ENCODE measurements at places on chromosomes 5 and 9. TPM values are rescaled to one million over a fixed set of nuclear protein-coding genes. Genes with fewer than 3 reads are reported as not detected.
A peak's percentile ranks its signal among the peaks of the same experiment; 100 is the strongest.

DNA sequence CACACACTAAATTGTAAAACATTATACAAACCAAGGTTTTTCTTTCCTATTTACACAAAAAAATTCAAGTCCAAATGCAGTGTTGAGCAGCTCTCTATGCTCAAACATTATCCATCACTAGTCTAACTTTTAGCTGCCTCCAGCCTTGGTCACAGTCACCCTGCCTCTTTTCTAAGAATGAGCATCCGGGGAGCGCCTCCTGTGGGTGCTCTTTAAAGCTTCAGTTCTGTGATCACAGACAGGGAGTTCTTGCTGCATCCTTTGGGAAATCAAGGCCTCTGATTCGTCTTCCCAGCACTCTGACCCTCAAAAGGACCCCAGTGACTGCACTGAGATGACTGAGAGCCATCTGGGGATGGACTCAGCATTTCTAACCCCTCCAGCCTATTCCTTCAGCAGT is 289.6 kb downstream of the SEC61B start:
- no peaks in the 10 kb centered on the region for H3K27me3 ChIP-seq
- DNase-seq: no peak
- H3K27ac ChIP-seq: no peak overlapping the region
- no peak overlapping the region for H3K4me3 ChIP-seq

DNA sequence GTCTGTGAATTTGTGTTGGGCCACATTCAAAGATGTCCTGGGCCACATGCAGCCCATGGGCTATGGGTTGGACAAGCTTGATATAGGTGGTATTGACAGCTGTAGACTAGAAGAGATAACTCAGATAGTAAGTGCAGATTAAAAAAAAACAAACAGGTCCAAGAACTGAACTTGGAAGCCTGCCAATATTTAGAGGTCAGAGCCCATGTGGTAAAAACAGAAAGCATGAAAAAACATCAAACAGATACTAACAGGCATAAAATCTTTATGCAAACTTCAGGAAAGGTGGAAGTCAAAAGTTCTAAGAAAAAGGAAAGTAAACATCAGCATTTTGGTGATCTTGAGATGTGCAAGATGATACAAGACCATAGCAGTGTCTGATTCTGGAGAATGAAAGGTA is 155.1 kb upstream of the NR4A3 start:
- no peaks in the 10 kb centered on the region for H3K4me1 ChIP-seq
- no peak overlapping the region for H3K4me3 ChIP-seq
- H3K27ac ChIP-seq: no peak overlapping the region

DNA sequence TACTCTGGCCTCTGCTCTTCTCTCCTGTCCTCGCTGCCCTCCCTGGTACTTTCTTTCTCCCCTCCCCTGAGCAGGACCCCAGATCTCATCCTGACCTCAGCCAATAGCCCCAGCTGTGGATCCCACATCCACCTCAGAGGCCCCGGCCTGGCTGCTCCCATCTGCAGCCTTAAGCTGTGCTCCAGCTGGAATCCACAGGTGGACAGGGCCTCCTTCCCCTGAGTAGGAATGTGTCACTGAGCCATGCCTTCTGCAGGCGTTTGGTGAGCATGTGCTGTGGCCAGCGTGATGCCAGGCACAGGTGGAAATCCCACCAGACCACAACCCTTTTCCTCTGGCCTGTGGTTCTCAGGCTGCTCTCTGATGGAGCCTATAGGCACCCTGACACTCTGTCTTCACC is 68.9 kb downstream of the C5orf15 start:
- no peak for DNase-seq
- H3K4me3 ChIP-seq: no peak overlapping the region
- H3K36me3 ChIP-seq: no peaks in the 10 kb centered on the region

GRCh38 chr9:77707383-77708063 is 59.4 kb upstream of the GNA14 start:
- no peaks in the 10 kb centered on the region for H3K36me3 ChIP-seq
- H3K27me3 ChIP-seq: no peaks in the 10 kb centered on the region
- no peak overlapping the region for H3K4me3 ChIP-seq
- peak overlapping the region; percentile 63 for H3K27ac ChIP-seq
- DNase-seq: peak; percentile 71

DNA sequence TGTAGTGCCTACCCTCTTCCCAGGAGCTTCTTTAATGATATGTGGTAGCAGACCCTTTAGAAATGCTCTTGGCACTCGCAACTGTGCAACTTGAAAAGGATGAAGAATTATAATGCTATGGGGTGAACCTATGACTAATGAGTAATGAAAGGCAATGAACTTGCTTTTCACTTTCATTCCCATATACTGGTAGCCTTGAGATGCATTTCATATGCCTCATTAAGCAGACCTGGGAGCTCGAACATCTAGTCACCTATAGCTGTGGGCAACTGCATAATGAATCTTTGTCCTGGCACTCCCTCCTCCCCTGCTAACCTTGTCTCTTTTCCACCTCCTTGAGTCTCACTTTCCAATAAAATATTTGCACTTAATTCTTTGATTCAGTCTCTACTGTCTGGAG is 605.9 kb upstream of the DAB2 start:
- H3K4me3 ChIP-seq: no peak overlapping the region
- no peak overlapping the region for H3K27ac ChIP-seq
- DNase-seq: no peak
- no peaks in the 10 kb centered on the region for H3K27me3 ChIP-seq

- H3K27me3 ChIP-seq: no peaks in the 10 kb centered on the region
- H3K36me3 ChIP-seq: no peaks in the 10 kb centered on the region
- no peak overlapping the region for H3K27ac ChIP-seq
These were observed 224.1 kb downstream of the ACTL7B start for GRCh38 chr9:108631496-108632285.

- peaks cover 65% of the 10 kb centered on the region for H3K27me3 ChIP-seq
- DNase-seq: peak; percentile 48
- H3K4me1 ChIP-seq: no peaks in the 10 kb centered on the region
- H3K36me3 ChIP-seq: no peaks in the 10 kb centered on the region
- peak within 1 kb of the TSS; percentile 55 for H3K4me3 ChIP-seq
These were observed at the start of gene FGF10 for GRCh38 chr5:44389090-44389822. Gene FGF10, minus strand, starts transcription at chr5:44389420. Its CDS starts 738 bp downstream, at chr5:44388682.

DNA sequence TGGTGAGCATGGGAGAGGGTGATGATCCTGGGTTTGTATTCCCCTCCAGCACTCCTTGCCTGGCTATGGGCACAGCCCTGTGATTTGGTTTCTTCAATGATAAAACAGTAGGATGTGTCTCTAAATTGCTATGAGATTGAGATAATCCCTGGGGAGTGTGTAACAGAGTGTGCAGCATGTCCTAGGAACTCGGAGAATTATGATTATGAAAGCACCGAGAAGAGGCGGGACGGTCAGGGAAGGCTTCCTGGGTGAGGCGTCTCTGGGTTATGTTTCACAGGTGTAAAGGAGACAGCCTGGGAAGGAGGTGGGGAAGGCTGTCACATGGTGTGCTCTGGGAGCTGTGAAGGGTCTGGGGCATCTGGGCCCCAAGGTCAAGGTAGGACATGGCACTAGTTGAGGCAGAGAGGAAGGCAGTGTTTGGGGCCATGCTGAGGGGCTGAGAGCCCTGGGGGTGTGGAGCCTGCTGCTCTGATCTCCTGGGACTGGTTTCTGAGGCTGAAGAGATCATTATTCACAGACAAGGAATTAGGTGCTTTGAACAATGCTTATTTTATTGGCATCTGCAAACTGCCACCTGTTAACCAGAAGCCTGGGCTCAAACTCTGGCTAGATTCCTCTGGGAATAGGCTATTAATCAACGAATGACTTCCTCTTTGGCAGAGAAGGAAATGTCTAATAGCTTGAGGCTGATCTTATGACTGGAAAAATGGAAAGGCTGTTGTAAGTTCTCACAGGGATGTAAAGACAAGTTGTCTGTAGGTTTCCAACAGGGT is 73.8 kb upstream of the IL12B start:
- no peak overlapping the region for H3K4me3 ChIP-seq
- H3K27ac ChIP-seq: no peak overlapping the region
- H3K36me3 ChIP-seq: no peaks in the 10 kb centered on the region

DNA sequence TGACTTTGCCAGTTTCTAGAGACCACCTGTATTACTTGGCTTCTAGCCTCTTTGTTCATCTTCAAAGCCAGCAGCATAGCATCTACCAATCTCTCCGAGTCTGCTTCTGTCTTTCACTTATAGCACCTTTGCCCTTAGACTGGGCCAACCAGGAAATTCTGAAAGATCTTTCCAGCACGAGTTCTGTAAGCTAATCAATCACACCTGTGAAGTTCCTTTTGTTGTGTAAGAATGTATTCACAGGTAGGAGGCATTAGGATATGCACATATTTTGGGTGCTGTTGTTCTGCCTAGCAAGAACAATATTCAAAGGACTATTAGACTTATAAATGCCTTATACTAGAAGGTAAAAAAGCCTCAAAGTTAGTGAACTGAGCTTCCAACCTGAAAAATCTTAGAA is 232.1 kb downstream of the CDH12 start:
- H3K4me1 ChIP-seq: no peaks in the 10 kb centered on the region
- no peaks in the 10 kb centered on the region for H3K27me3 ChIP-seq

GRCh38 chr9:107545036-107545435 is 55.5 kb upstream of the KLF4 start:
- DNase-seq: no peak
- no peaks in the 10 kb centered on the region for H3K36me3 ChIP-seq
- H3K4me3 ChIP-seq: no peak overlapping the region
- H3K27ac ChIP-seq: no peak overlapping the region
- H3K4me1 ChIP-seq: peaks cover 6% of the 10 kb centered on the region
- H3K27me3 ChIP-seq: no peaks in the 10 kb centered on the region

DNA sequence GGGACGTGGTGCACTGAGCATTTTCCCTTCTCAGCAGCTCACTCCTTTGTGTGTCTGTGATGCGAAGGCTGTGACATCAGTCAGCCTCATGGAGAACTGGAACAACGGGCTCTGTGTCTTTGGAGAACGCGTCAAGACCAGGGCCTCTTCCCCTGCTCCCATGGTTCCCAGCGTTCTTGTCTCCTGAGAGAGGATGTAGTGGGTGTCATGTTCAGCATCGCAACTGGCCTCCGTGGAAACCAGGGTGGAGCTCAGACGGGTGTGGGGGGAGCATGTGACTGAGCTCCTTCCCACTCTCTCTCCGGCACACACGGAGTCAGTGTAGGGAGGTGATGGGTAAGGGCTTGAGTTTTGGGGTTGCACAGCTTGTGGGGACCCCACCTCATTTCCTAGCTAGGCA is 59.7 kb downstream of the TENT4A start:
- no peak overlapping the region for H3K27ac ChIP-seq
- DNase-seq: no peak
- no peak overlapping the region for H3K4me3 ChIP-seq
- no peaks in the 10 kb centered on the region for H3K36me3 ChIP-seq
- no peaks in the 10 kb centered on the region for H3K27me3 ChIP-seq
- H3K4me1 ChIP-seq: no peaks in the 10 kb centered on the region

DNA sequence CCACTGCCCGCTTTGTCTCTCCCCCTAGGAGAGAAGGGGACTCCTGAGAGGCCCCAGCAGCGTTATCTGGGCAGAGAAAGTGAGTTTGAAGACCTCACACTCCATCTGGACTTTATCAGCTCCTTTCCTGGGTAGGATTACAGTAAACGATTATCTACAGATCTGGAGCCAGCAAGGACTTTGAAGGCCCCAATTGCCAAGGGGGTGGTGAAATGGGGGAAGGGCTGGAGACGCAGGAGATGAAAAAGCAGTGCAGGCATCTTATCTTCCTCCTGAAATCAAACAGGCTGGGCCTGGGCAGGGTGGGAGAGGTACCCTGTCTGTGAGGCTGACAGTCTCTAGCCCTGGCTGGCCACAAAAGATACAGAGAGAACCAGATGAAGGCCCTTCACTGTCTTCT is 105.8 kb upstream of the MSX2 start:
- no peak overlapping the region for H3K4me3 ChIP-seq
- H3K27me3 ChIP-seq: no peaks in the 10 kb centered on the region
- H3K36me3 ChIP-seq: no peaks in the 10 kb centered on the region
- H3K4me1 ChIP-seq: peaks cover 43% of the 10 kb centered on the region

- no peak overlapping the region for H3K27ac ChIP-seq
- peak; percentile 60 for DNase-seq
- H3K27me3 ChIP-seq: peaks cover 98% of the 10 kb centered on the region
- no peaks in the 10 kb centered on the region for H3K36me3 ChIP-seq
These were observed 7.1 kb downstream of the LRRC26 start for GRCh38 chr9:137162505-137163364.

- H3K36me3 ChIP-seq: no peaks in the 10 kb centered on the region
- no peak for DNase-seq
- H3K27ac ChIP-seq: no peak overlapping the region
- H3K4me1 ChIP-seq: no peaks in the 10 kb centered on the region
- H3K27me3 ChIP-seq: no peaks in the 10 kb centered on the region
- no peak overlapping the region for H3K4me3 ChIP-seq
These were observed 86.7 kb downstream of the STK32A start for GRCh38 chr5:147321569-147321968.

DNA sequence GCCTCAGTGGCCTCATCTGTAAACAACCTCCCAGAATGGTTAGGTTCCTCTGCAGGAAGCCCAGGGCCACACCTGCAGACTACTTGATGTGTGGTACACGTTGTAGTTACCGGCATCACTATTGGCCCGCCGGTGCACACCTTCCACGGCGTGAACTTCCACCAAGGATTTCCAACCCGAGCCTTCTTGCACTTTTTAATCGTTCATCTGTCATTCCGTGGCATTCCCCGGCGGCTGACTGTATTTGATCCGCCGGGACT is 5.3 kb upstream of the TRIM41 start:
- H3K27ac ChIP-seq: peak overlapping the region; percentile 18
- no peaks in the 10 kb centered on the region for H3K36me3 ChIP-seq
- H3K4me3 ChIP-seq: peak overlapping the region; percentile 25
- no peaks in the 10 kb centered on the region for H3K4me1 ChIP-seq
- DNase-seq: peak; percentile 26
- H3K27me3 ChIP-seq: peaks cover 4% of the 10 kb centered on the region

- peaks cover 9% of the 10 kb centered on the region for H3K4me1 ChIP-seq
- no peaks in the 10 kb centered on the region for H3K36me3 ChIP-seq
- DNase-seq: no peak
- H3K4me3 ChIP-seq: no peak overlapping the region
- H3K27me3 ChIP-seq: no peaks in the 10 kb centered on the region
These were observed 215.7 kb upstream of the ZNF608 start for GRCh38 chr5:124962111-124962510.

DNA sequence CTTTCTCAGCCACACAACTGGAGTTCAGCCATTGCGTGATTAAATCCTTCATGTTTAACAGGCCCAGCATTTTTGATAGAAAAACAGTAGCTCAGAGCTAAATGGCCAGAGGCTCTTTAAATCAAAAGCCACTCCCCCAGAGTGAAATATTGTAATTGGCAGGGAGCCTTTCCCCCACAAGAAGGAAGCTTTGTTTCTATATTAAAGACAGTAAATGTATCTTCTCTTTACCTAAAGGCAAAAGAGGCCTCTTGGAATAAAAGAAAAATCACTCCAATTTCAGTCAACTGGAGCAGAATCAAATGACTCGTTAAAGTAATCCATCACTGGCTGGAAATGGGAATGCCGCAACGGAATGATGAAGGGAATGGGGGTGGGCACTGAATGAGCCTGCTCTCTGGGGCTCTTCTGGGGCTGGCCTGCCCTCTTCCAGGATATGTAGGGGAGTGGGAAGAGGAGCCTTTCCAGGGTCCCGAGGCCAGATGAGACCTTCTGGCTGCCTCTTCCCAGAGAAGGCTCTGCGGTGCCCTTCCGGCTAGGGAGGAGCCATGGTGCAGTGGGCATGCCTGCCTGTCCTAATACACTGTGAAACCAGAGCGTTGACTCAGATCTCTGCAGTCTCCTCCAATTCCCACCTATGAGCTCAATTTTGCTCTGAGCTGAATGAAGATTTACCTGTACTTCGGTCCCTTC is 45.2 kb downstream of the ANKDD1B start:
- no peak for DNase-seq
- no peaks in the 10 kb centered on the region for H3K36me3 ChIP-seq
- H3K4me1 ChIP-seq: peaks cover 4% of the 10 kb centered on the region

Gene UBQLN1
- 94.2 TPM for total RNA-seq

Gene NR6A1
- total RNA-seq: 4.5 TPM

Gene LCN10
- not detected for total RNA-seq

Gene OLFM1
- 4.8 TPM for total RNA-seq

Gene GPR150
- not detected for total RNA-seq
